Osteocyte (in vitro differentiated cells): ENCODE measurements at places on chromosomes 2 and 18.

GRCh38 chr2:119482481-119483394 is 41.5 kb downstream of the SCTR start:
- DNase-seq: peak; percentile 72

DNA sequence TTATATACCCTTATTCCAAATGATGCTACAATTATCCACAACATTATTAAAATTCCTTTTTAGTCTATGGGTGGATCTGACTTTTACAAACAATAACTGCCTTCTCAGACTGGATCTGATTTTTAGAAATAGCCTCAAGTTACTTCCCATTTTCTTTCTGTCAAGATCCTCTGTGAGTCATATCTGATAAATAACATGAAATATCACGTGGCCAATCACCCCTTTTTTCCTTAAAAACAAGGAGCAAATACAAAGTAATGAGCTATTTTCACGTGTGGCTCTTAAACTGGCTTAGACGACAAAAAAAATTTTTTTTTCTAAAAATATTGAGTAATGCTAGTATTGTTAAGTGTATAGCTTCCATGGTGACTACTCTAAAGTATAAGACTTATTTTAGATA is 6.7 kb downstream of the PELI1 start:
- no peak for DNase-seq

DNA sequence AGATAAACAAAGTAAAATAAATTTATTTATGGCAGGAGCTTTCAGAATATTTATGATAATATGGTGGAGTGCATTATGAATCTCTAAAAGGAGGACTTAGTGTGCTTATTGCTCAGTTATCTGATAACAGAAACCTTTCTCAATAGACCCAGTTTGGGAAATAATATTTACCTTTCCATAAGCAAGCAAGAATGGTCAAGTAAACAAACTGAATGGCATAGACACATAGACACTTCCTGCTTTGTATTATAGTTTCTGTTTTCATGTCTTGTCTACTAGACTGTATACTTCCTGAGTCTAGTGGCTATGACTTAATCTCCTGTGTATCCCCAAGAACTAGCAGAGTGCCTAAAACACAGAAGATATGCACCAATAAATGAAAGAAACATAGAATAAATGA is 87.8 kb downstream of the UPP2 start:
- DNase-seq: no peak

DNA sequence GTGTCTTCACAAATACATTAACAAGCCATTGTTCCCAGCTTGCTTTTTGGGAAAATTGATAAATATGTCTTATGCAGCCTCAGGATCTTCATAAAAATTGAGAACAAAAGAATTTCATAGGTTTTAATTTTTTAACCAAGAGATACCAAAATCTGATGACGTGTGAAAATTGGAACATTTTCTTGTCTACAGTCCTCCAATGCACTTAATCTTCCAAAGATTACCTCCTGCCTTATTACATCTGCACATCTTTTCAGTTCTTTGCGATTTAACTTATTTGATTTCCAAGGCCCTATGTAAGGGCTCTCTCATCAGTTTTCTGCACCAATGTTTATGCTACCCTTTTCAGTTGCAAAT is 3.1 kb downstream of the MRPL35 start:
- no peak for DNase-seq

- DNase-seq: no peak
Observed at GRCh38 chr2:144067506-144067905, 452.4 kb downstream of the ZEB2 start.

GRCh38 chr2:8629402-8629801 is 52.5 kb upstream of the ID2 start:
- DNase-seq: no peak
